ENCODE measurements at places on chromosomes 1 and 21. TPM values are rescaled to one million over a fixed set of nuclear protein-coding genes. Genes with fewer than 3 reads are reported as not detected.

GRCh38 chr1:245389873-245390272 lies 235.1 kb downstream of the KIF26B start:
- H3K27me3 ChIP-seq = peaks cover 60% of the 10 kb centered on the region
- H3K4me3 ChIP-seq = no peak overlapping the region
- H3K36me3 ChIP-seq = no peaks in the 10 kb centered on the region

DNA sequence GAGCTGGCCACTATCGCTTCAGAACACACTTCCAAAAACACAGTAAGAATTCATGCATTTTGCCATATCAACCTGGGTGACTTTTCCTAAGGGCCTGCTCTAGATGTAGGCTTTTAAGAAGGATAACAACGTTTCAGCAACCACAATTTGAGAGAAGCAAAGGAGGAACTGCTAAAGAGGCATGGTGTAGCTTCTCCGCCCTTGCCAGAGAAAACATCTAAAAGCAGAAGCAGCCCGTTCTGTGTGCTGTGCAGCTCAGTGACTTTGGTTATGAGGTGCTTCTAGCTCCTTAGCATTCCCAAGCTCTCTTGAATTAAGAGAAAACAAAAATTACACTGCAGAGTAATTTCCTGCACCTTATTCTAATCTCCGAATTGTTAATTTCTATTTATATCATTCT lies 2.7 kb downstream of the PER3 start:
- H3K36me3 ChIP-seq = peaks cover 16% of the 10 kb centered on the region
- no peak overlapping the region for H3K27ac ChIP-seq
- H3K4me3 ChIP-seq = no peak overlapping the region
- H3K27me3 ChIP-seq = no peaks in the 10 kb centered on the region
- H3K4me1 ChIP-seq = no peaks in the 10 kb centered on the region

GRCh38 chr1:110339407-110340206 lies 430 bp downstream of the RBM15 start:
- no peak for DNase-seq
- no peaks in the 10 kb centered on the region for H3K27me3 ChIP-seq
- H3K4me3 ChIP-seq = peak overlapping the region; percentile 77
- H3K27ac ChIP-seq = peak overlapping the region; percentile 48
- H3K36me3 ChIP-seq = peaks cover 33% of the 10 kb centered on the region

GRCh38 chr1:240151136-240151735 lies 59.6 kb downstream of the FMN2 start:
- no peaks in the 10 kb centered on the region for H3K36me3 ChIP-seq
- no peaks in the 10 kb centered on the region for H3K27me3 ChIP-seq
- H3K4me3 ChIP-seq = no peak overlapping the region
- H3K27ac ChIP-seq = no peak overlapping the region

- DNase-seq = no peak
- peaks cover 79% of the 10 kb centered on the region for H3K36me3 ChIP-seq
- H3K27me3 ChIP-seq = no peaks in the 10 kb centered on the region
Measured at GRCh38 chr1:93575621-93576284, 105.9 kb downstream of the BCAR3 start.

GRCh38 chr1:70778934-70779333 lies 268.7 kb downstream of the PTGER3 start:
- H3K4me1 ChIP-seq = no peaks in the 10 kb centered on the region
- no peak for DNase-seq
- H3K27me3 ChIP-seq = no peaks in the 10 kb centered on the region
- H3K27ac ChIP-seq = no peak overlapping the region
- H3K4me3 ChIP-seq = no peak overlapping the region
- no peaks in the 10 kb centered on the region for H3K36me3 ChIP-seq

- H3K36me3 ChIP-seq = no peaks in the 10 kb centered on the region
- DNase-seq = no peak
- H3K4me1 ChIP-seq = no peaks in the 10 kb centered on the region
- no peaks in the 10 kb centered on the region for H3K27me3 ChIP-seq
- no peak overlapping the region for H3K27ac ChIP-seq
Measured at GRCh38 chr1:185166106-185166505, 9.1 kb downstream of the SWT1 start.

GRCh38 chr1:21576031-21576797 lies 67.0 kb downstream of the ALPL start:
- H3K4me1 ChIP-seq = no peaks in the 10 kb centered on the region
- H3K27ac ChIP-seq = no peak overlapping the region
- H3K36me3 ChIP-seq = no peaks in the 10 kb centered on the region
- DNase-seq = no peak

DNA sequence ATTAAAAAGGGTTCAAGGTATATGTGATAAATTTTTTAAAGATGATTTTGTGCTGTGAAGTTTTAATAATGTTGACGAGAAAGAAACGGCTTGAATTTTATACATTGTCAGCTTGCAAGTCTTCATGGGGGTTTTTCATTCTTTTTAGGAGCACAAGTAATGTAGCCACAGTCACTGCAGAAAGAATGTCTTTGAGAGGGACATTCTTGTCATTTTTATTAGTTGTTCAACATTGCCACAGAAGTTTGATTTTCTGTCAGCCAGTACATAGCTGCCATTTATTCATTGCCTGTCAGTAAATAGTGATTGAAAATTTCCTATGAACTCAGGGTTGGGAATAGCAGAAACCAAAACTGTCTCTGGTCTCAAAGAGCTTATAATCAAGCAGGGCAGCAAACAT lies 156.3 kb downstream of the DHRS3 start:
- H3K4me1 ChIP-seq = peaks cover 32% of the 10 kb centered on the region
- H3K4me3 ChIP-seq = no peak overlapping the region
- no peak overlapping the region for H3K27ac ChIP-seq
- no peaks in the 10 kb centered on the region for H3K36me3 ChIP-seq
- DNase-seq = no peak

DNA sequence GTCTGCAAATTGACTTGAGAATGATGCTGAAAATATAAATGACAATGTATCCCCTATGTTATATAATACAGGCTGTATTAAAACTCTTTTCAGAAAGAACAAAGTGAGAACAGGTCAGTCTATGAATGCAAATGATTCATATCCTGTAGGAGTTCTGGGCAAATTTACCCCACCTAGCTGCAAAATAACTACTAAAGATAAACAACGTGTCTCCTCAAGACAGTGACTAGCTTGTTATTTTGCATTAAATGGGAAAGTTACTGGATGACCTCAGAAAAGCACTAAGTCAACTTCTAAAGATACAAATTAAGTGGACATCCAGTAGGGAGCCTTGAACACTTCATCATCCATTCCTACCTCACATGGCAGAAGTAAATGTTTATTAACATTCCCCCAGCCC lies 11.1 kb downstream of the RNF19B start:
- H3K27ac ChIP-seq = peak overlapping the region; percentile 88
- no peak for DNase-seq
- no peaks in the 10 kb centered on the region for H3K36me3 ChIP-seq
- no peak overlapping the region for H3K4me3 ChIP-seq

- H3K27me3 ChIP-seq = no peaks in the 10 kb centered on the region
- peaks cover 4% of the 10 kb centered on the region for H3K4me1 ChIP-seq
- H3K36me3 ChIP-seq = no peaks in the 10 kb centered on the region
- no peak for DNase-seq
- H3K4me3 ChIP-seq = no peak overlapping the region
Measured at GRCh38 chr21:32459972-32460371, 47.5 kb downstream of the EVA1C start.

DNA sequence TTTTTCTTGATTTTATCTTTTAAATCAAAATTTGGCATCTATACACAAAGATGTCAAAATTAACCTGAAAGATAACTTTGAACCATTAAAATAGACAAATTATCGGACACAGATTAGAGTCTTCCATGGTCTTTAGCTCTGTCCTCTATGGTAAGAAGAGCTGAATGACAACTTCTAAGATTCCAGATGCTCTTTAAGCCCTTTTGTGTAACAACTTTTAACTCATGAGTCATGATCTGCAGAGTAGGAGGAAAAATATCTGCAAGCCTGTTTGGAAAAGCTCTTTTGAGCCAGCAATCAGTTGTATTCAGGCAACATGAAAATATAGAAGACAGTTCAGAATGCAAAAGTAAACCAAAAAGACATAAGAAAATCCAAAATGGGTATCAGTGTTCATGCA lies 37.8 kb downstream of the TTC13 start:
- no peak overlapping the region for H3K27ac ChIP-seq
- no peak overlapping the region for H3K4me3 ChIP-seq
- H3K27me3 ChIP-seq = no peaks in the 10 kb centered on the region
- peaks cover 6% of the 10 kb centered on the region for H3K36me3 ChIP-seq
- no peak for DNase-seq

DNA sequence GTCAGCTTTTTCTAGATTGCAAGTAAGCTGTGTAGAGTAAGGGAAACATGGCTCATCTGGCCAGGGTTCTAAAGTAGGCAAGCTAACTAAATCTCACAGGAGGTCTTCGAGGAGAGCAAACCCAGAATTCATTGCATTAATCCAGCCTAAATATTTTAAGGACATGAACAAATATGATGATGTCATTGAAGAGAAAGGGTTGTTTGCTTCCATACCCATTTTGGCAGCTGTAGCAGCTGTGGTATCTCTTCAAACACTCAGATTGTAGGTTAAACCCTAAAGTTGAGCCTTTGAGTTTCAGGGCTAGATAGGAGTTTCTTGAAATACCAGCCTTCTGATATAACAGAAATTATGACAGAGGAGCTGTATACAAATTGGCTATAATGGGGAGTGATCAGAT lies 200.5 kb upstream of the C1orf105 start:
- no peak for DNase-seq
- no peaks in the 10 kb centered on the region for H3K36me3 ChIP-seq
- no peaks in the 10 kb centered on the region for H3K27me3 ChIP-seq

GRCh38 chr1:32291145-32291707 lies 657 bp upstream of the HDAC1 start:
- H3K36me3 ChIP-seq = 0 out of 2 replicates have a peak, but pooled peaks cover 4% of the 10 kb centered on the region
- H3K27me3 ChIP-seq = no peaks in the 10 kb centered on the region
- DNase-seq = peak; percentile 18
- peak overlapping the region; percentile 92 for H3K4me3 ChIP-seq

- H3K4me3 ChIP-seq = no peak overlapping the region
- H3K4me1 ChIP-seq = no peaks in the 10 kb centered on the region
Measured at GRCh38 chr1:17358557-17358956, 13.4 kb upstream of the PADI6 start.

- H3K27ac ChIP-seq = no peak overlapping the region
- H3K36me3 ChIP-seq = no peaks in the 10 kb centered on the region
- no peaks in the 10 kb centered on the region for H3K4me1 ChIP-seq
Measured at GRCh38 chr1:82337635-82338034, 536.9 kb downstream of the ADGRL2 start.

- H3K36me3 ChIP-seq = peaks cover 11% of the 10 kb centered on the region
- no peak overlapping the region for H3K27ac ChIP-seq
- DNase-seq = no peak
Measured at GRCh38 chr1:151313501-151313900, 13.7 kb downstream of the PI4KB start.

- no peaks in the 10 kb centered on the region for H3K36me3 ChIP-seq
- peaks cover 38% of the 10 kb centered on the region for H3K4me1 ChIP-seq
- no peaks in the 10 kb centered on the region for H3K27me3 ChIP-seq
- H3K4me3 ChIP-seq = no peak overlapping the region
- H3K27ac ChIP-seq = no peak overlapping the region
Measured at GRCh38 chr21:34593954-34594531, 20.9 kb downstream of the RCAN1 start.

GRCh38 chr1:195664628-195665027 lies 943.6 kb downstream of the KCNT2 start:
- H3K27me3 ChIP-seq = no peaks in the 10 kb centered on the region
- no peak for DNase-seq
- no peaks in the 10 kb centered on the region for H3K4me1 ChIP-seq
- no peak overlapping the region for H3K4me3 ChIP-seq
- no peaks in the 10 kb centered on the region for H3K36me3 ChIP-seq

DNA sequence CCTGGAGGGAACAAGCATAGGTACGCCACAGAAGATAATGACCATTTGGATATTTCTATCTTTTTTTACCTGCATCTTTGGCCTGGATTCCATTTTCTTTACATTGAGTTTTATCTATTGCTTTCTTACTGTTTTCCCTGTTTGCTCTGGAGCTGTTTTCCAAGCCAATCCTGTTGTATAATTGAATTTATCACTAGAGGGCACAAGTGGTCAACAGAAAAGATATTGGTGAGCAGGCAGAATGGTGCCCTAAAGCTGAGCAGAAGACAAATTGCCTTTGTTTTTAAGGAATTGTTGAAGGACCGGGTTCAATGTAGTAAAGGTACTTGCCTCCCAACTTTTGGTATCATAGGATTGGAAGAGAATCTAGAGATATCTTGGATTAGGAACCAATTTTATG lies 152.8 kb downstream of the PPP1R12B start:
- no peaks in the 10 kb centered on the region for H3K4me1 ChIP-seq
- H3K36me3 ChIP-seq = peaks cover 20% of the 10 kb centered on the region
- no peak overlapping the region for H3K27ac ChIP-seq
- DNase-seq = peak; percentile 3
- no peaks in the 10 kb centered on the region for H3K27me3 ChIP-seq

GRCh38 chr1:85936470-85936869 lies 220.1 kb downstream of the COL24A1 start:
- H3K27ac ChIP-seq = no peak overlapping the region
- no peaks in the 10 kb centered on the region for H3K27me3 ChIP-seq
- H3K36me3 ChIP-seq = no peaks in the 10 kb centered on the region
- DNase-seq = no peak

DNA sequence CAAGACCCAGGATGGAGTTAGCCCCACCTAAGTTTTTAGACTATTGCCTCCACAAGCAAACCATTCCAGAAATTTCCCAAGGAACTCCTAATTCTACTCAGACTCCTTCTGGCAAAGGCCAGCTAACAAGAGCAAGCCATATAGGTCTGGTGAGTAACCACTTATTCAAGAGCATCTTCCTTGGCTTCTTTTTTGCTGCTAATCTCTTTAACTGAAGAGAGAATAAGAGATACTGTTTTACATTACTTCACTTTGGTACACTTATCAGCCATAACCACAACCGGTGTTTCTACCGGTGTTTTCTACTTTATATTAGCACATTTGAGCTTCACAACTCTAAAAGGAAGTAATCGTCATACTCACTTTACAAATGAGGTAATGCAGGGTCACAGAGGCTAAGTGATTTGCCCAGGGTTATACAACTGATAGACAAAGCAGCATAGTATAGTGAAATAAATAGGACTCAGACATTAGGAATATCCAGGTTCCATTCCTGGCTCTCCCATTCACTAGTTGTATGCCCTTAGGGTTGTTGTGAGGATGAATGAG lies 1.7 kb upstream of the EPS15 start:
- H3K36me3 ChIP-seq = no peaks in the 10 kb centered on the region
- H3K4me3 ChIP-seq = no peak overlapping the region
- peaks cover 22% of the 10 kb centered on the region for H3K4me1 ChIP-seq
- H3K27me3 ChIP-seq = no peaks in the 10 kb centered on the region
- DNase-seq = no peak
- no peak overlapping the region for H3K27ac ChIP-seq

- H3K27me3 ChIP-seq = no peaks in the 10 kb centered on the region
- H3K4me3 ChIP-seq = no peak overlapping the region
- no peak for DNase-seq
- H3K27ac ChIP-seq = peak overlapping the region; percentile 93
- peaks cover 72% of the 10 kb centered on the region for H3K4me1 ChIP-seq
- no peaks in the 10 kb centered on the region for H3K36me3 ChIP-seq
Measured at GRCh38 chr1:93013145-93014065, 52.1 kb upstream of the DIPK1A start.

The EPRS1 gene
- 158 TPM for total RNA-seq

The BLACAT1 gene
- total RNA-seq = 13.5 TPM

The FCER1G gene
- total RNA-seq = 1.3 TPM

The LCK gene
- 2.6 TPM for total RNA-seq

The SDF4 gene
- 139 TPM for total RNA-seq

The B4GALT2 gene
- 66.2 TPM for total RNA-seq

The SPRR3 gene
- total RNA-seq = 0.57 TPM

The SH2D1B gene
- not detected for total RNA-seq

The POLR3C gene
- total RNA-seq = 21.4 TPM

Measured in PC-9 (cell line).